Eye (tissue), 1 donor: ENCODE measurements at places on chromosomes 6 and 20.

DNA sequence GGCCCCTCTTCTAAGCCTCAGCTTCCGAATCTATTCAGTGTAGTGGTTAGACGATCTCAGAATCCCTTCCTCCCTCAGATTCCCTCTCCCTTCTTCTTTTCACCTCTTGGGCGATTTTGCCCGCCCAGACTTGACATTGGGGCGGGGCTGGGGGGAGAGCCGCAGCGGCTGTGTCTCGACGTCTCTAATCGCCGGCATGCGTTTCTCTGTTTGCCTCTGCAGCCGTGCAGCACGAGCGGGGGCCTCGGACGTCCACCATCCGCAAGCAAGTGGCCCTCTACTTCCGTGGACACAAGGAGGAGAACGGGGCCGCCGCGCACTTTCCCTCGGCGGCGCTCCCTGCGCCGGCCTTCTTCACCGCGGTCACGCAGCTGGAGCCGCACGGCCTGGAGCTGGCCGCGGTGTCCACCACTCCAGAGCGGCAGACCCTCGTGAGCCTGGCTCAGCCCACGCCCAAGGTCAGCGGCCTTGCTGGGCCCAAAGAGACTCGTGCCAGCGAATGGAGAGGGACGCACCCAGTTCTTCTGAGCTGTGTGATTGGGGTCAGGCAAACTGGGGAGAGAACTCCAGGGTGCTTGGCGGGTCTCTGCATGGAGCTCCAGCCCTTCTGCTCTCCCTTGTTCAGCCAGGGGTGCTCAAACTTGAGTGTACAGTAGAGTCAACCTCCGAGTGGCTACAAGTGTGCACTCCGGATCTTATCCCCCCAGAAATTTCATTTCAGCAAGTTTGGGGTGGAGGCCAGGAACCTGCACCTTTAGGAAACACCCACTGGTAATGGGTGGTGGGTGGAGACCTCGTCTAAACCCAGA lies 10.7 kb downstream of the NR2E1 start:
- DNase-seq, result peak; percentile 24

DNA sequence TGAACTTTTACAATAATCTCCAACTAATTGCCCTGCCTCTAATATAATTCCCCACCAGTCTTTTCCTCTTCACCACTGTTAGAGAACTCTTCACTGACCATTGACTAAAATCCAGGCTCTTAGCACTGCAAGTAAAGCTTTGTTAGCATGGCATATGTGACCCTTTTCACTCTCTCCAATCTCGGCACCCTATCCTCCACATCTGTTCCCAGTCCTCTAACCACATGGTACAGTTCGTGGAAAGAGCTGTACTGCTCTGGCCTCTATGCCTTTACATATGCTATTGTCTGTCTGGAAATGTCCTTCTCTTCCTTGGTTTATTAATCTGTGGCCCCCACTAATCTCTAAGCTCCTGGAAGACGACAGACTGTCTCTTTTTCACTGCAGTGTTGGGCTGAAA lies 63.0 kb upstream of the EIF2S2 start:
- no peak for DNase-seq

GRCh38 chr6:90177544-90178383 lies 118.9 kb downstream of the BACH2 start:
- no peak for DNase-seq

DNA sequence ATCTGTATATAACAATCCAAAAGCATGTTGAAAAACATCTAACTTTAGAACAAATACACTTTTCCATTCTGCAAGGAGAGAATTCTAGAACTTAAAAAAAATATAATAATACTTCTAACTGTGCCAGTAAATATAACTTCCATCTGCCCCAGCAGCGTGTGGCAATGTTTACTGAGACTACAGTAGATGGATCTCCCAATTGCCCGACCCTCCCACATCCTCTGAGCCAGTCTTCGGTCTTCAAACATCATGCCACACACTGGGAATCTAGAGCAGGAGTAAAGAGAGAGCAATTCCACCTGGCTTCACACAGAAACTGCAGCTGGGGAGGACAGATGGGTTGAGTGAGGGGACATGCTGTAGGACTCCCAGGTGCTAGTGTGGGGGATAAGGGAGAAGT lies 121.3 kb upstream of the NHSL1 start:
- DNase-seq, result no peak

- DNase-seq, result no peak
Measured at GRCh38 chr20:54093423-54094267, 23.3 kb upstream of the BCAS1 start.

DNA sequence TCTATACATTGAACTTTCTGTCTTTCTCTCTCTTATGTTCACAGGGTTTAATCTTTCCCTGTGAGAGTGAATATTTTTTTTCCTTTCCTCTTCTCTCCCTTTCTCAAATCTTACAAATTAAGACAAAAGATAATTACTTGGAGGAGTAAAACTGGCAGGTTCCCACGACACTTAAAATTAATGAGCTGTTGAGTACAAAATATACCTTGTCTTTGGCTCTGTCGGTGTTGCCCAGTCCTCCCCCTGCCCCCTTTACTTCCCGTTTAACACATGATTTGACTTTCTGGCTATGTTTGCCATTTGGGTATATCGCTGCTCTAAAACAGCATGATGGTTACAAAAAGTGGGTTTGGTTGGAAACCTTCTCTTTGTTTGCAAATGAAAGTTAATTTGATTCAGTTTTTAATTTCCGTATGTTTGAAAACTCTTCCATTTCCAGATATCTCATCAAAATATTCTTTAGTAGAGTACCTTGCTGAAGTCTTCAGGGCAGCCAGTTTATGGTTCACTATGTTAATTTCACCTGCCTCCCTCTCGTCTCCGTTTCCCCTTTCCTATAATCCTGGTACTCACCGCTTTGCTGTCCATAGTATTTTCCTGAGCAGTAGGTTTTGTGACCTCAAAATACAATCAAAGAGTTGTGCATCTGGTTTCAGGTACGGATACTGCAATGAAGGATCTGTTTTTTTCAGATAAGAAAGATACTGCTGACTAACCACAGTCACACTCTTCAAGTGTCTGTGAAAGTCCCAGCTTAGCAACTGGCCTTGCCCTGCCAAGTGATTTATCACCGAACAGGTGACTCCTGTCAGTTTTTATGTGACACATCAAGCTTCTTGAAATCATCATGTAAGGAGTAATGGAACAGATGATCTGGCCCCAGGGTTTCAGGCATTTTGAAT lies 181.2 kb downstream of the DTNBP1 start:
- no peak for DNase-seq

- DNase-seq, result no peak
Measured at GRCh38 chr20:25313593-25313992, 65.7 kb downstream of the PYGB start.

DNA sequence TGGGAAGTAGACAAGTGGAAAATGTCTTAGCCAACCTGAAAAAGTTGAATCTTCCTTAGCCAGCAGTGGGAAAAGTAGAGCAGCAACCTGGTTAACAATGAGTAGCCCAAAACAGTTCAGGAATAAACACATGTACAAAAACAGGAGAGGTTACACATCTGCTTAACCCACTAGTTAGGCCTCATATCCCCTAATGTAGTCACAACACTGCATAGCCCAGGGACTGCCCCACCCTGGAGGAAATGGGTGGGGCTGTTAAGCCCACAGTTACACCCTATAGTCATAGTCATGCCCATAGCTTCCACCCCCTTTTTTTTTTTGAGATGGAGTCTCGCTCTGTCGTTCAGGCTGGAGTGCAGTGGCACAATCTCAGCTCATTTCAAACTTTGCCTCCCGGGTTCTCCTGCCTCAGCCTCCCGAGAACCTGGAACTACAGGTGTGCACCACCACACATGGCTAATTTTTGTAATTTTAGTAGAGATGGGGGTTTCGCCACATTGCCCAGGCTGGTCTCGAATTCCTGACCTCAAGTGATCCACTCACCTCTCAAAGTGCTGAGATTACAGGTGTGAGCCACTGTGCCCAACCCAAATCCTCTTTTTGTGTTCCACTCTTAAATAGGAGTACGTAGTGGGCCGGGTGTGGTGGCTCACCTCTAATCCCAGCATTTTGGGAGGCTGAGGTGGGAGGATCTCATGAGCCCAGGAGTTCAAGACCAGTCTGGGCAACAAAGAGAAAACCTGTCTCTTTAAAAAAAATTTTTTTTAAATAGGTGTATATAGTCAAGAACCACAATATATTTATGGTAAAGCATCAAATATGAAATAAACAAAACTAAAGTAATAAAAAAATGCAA lies 24.5 kb downstream of the ILRUN start:
- DNase-seq, result no peak

- no peak for DNase-seq
Measured at GRCh38 chr6:132598473-132598872, 8.9 kb upstream of the TAAR5 start.

- no peak for DNase-seq
Measured at GRCh38 chr6:158086504-158087223, 81.4 kb downstream of the SERAC1 start.

- no peak for DNase-seq
Measured at GRCh38 chr6:34196833-34197195, 39.9 kb upstream of the HMGA1 start.

DNA sequence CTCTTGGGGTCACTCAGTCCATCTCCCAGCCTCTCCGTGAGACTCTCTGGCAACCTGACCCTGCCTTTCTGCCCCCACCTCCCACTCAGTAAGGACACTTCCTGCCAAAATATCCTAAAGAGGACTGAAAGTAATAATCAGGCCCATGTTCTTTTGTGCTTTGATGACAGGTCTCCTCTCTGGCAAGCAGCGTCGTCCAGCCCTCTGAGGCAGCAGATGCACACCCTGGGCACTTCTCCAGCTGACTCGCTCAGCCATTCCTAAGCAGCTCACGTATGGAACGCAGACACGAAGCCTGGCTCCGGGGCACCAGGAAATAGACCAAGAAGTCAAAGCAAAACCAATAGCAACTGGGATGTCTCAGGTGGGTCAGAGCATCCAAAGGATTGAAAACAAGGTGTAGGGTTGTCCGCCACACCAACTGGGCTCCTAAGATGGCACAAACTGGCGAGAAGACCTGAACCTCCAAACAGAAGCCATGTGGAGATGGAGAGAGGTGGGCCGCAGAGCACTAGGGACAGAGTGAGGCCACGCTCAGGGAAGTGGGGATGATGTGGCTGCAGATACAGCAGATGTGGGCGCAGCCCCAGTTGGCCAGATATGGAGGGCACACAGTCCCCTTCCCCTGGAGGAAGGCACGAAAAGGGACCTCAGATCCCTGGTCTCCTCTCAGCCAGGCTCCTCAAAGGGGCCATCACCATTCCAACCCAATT lies 99.3 kb downstream of the PRND start:
- DNase-seq, result peak; percentile 17

GRCh38 chr20:63090052-63090451 lies 83.3 kb upstream of the BHLHE23 start:
- DNase-seq, result no peak

- no peak for DNase-seq
Measured at GRCh38 chr6:141541581-141542324, 591.0 kb upstream of the GJE1 start.

DNA sequence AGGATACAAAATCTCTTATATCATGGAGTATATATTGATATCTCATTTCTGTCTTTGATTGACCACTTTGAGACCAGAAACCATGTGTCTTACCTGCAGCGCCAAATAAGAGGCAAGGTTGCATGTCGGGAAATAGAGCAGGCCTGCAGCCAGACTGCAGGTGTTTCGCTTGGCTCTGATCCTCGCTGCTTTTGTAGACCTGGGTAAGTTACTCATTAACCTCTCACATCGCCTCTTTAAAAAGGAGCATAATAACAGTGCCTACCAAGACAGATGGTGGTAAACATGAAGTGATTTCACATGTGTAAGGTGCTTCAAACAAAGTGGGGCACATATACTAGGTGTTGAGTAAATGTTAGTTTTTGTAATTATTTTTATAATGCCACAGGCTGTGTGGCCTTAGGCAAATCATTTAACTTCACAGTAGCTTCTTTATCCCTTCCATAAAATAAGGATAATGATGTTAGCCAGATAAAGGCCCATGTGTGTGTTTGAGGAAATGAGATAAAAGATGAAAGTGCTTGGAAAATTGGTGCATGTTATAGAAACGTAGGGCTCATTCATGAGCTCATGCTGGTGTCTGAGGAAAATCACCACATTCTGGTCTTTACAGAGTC lies 248.8 kb upstream of the MAP3K7 start:
- no peak for DNase-seq

- DNase-seq, result peak; percentile 21
Measured at GRCh38 chr6:2020909-2021308, 224.5 kb downstream of the GMDS start.

DNA sequence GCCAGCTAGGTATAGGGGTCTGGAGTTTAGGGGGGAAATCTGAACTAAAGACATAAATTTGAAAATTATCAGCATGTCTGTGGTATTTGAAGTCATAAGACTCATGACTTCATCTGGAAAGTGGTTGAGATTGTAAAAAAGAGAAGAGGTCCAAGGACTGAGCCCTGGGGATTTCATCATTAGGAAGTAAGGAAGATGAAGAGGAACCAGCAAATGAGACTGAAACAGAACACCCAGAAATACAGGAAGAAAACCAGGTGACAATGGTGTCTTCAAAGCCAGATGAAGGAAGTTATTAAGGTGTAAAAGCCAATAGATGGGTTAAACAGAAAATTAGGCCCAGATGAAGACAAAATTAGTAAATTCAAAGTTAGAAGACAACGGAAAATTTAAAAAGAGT lies 49.1 kb upstream of the UBR2 start:
- DNase-seq, result no peak

GRCh38 chr6:95133578-95133977 lies 443.8 kb upstream of the MANEA start:
- DNase-seq, result no peak

- DNase-seq, result no peak
Measured at GRCh38 chr20:33874129-33874528, 63.0 kb downstream of the CHMP4B start.

GRCh38 chr6:41531016-41531415 lies 15.2 kb upstream of the FOXP4 start:
- DNase-seq, result no peak

- DNase-seq, result no peak
Measured at GRCh38 chr20:58634059-58634458, 17.0 kb upstream of the STX16 start.

DNA sequence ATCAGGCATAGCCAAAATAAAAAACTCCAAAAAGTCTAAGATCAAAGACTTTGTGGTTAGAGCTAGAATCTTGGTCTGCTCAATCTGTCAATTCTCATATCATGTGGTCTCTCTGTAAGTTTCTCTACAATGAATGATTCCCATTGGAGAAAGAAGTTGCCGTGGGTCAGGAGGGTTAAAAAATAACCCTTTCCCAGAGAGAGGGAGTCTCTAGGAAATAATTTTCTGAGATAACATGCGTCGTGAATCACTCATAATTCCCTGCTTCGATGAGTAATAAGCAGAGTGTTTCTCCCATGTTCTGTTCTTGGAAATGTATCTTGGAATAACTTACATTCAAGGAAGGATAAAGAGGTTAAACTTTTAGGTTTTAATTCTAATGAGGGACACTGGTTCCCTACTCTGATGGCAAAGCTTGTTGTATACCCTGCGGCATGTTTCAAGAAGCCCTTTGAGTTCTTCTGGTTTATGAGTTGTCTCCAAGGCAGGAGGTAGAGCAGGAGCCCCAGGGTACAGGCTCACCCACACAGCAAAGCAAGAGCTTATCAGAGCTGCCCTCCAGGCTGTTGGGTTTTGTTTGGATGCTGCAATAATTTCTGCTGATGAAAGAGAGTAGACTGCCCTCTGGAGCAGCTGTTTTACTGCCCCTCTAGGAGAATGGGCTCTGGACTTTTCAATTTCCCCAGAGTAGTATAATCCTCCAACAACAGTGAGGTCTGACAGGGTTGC lies 599.1 kb downstream of the QKI start:
- DNase-seq, result no peak
